ENCODE measurements at places on chromosomes 7 and 10. TPM values are rescaled to one million over a fixed set of nuclear protein-coding genes. Genes with fewer than 3 reads are reported as not detected.

DNA sequence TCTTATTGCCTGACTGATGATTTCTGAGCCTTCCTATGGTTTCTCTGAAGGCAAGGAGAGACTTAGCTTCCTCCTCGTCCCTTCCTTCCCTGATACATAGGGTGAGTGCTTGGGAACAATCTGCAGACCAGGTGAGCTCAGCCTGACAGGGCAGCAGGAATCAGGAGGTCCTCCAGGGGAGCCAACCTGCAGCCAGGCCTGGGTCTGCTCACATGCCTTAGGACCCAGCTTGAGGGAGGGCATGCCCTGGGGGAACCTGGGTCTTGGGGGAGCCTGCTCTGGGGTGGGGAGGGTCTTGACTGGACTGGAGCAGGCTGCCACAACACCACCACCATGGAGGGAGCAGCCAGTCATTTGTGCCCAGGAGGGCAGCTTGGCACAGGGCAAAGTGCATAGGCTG lies 57.7 kb downstream of the LRRC18 start:
- no peak for DNase-seq
- no peak overlapping the region for H3K27ac ChIP-seq
- H3K36me3 ChIP-seq: no peaks in the 10 kb centered on the region
- no peak overlapping the region for H3K4me3 ChIP-seq
- peaks cover 1% of the 10 kb centered on the region for H3K27me3 ChIP-seq

- H3K4me3 ChIP-seq: no peak overlapping the region
- peaks cover 21% of the 10 kb centered on the region for H3K36me3 ChIP-seq
- peaks cover 29% of the 10 kb centered on the region for H3K4me1 ChIP-seq
- H3K27me3 ChIP-seq: no peaks in the 10 kb centered on the region
- no peak for DNase-seq
- H3K27ac ChIP-seq: peak overlapping the region; percentile 3
Observed at GRCh38 chr10:17220652-17221100, 7.4 kb upstream of the VIM start.

GRCh38 chr10:37760817-37761216 lies 96.6 kb downstream of the ZNF248 start:
- no peaks in the 10 kb centered on the region for H3K4me1 ChIP-seq
- no peaks in the 10 kb centered on the region for H3K36me3 ChIP-seq
- H3K27ac ChIP-seq: no peak overlapping the region
- no peak for DNase-seq
- H3K4me3 ChIP-seq: no peak overlapping the region

- no peaks in the 10 kb centered on the region for H3K27me3 ChIP-seq
- no peak overlapping the region for H3K27ac ChIP-seq
- no peak overlapping the region for H3K4me3 ChIP-seq
Observed at GRCh38 chr7:6654842-6655610, 17.9 kb downstream of the ZNF316 start.

DNA sequence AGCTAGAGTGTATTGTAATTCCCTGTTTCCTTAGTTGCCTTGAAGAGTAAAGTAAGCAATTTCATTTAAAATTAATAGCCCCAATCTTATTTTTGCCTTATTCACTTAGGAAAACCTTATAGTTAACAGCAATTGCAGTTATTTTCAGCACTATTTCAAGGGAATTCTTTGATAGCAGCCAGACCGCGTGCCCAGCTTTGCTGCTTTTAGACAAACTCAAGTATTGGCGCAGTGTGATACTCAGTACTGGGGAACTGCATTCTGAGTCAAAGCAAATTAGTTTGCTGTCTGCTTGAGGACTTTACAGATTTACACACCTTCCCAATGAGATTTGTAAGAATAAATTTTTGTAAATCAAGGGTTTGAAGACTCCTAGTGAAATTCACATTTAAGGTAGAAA lies 21.2 kb downstream of the PRKG1 start:
- no peaks in the 10 kb centered on the region for H3K4me1 ChIP-seq
- no peak for DNase-seq
- no peak overlapping the region for H3K4me3 ChIP-seq

DNA sequence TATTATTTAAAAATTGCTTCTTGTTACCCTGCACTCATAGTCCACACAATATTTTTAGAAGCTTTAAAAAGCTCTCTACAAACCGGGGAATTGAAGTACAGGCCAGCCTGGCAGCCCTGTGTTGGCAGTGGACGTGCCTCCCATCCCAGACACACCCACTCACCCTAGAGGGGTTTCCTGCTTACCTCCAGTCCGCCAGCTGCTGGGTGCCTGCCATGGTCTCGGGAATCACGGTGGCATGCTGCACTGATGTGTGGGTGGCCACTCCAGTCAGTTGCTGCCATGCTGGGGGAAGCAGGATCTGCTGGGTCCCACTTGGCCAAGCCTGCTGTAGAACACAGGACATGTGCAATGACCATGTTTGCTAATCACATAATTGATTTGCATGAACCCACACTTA lies 80.4 kb downstream of the CLEC2L start:
- DNase-seq: no peak
- no peak overlapping the region for H3K4me3 ChIP-seq
- no peaks in the 10 kb centered on the region for H3K27me3 ChIP-seq
- H3K27ac ChIP-seq: no peak overlapping the region
- peaks cover 11% of the 10 kb centered on the region for H3K36me3 ChIP-seq
- H3K4me1 ChIP-seq: no peaks in the 10 kb centered on the region

The PCLO gene
- total RNA-seq: not detected

The ITGB8 gene
- not detected for total RNA-seq

The CPXM2 gene
- total RNA-seq: not detected

The RET gene
- total RNA-seq: not detected

Measured in activated naive CD8-positive, alpha-beta T cell treated with anti-CD3 and anti-CD28 coated beads, Interleukin-2, amount 10 ng/mL, durations not matched to agents 7 days and 5 days (primary cell).